ENCODE measurements at places on chromosomes 12 and 14.
A peak's percentile ranks its signal among the peaks of the same experiment; 100 is the strongest.

DNA sequence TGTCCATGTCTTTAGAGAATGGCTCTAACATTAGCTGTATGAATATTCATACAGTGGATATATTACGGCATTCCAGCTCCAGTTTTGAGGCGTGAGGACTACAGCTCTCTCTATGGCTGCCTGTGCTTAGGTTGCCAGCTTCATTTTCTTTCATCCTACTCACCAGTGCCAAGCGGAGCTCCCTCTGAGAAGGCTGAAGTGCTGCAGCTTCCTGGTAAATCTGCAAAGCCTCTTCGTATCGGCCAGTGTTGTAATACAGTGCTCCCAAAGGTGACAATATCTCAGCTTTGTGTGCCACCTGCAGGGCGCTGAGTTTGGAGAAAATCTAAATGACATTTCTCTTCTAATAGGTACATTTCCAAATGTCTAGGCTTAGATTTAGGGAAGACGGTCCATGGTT lies 19.8 kb upstream of the OVCH1 start:
- DNase-seq, result no peak

DNA sequence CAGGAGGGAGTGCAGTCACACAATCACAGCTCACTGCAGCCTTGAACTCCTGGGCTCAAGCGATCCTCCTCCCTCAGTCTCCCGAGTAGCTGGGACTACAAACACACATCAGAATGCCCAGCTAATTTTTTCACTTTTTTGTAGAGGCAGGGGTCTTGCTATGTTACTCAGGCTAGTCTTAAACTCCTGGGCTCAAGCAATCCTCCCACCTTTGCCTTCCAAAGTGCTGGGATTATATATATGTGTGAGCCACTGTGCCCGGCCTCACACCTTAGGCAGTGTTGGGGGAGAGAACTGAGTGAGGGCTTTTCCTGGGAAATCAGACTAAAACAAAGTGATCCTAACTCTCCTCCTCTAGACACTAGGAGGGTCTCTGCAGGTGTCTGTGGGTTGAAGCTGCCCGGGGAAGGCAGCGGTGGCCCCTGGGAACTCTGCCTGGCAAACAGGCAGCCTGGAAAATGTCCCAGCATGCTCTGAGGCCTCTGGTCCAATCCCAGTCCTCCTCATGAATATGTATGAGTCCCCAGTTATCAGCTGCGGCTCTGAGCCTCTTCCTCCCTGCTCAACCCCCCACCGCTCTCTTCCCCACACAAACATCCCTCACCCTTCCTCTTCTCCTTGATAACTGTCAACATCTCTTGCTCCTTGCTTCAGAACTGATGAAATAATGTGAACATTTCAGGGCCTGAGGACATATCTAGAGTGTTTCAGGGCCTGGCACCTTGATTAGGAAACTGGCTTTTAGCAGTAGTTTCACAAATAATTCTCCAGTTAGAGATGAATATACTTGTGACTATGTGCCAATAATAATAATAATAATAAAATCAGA lies 7.9 kb upstream of the NAA25 start:
- DNase-seq, result peak; percentile 39

DNA sequence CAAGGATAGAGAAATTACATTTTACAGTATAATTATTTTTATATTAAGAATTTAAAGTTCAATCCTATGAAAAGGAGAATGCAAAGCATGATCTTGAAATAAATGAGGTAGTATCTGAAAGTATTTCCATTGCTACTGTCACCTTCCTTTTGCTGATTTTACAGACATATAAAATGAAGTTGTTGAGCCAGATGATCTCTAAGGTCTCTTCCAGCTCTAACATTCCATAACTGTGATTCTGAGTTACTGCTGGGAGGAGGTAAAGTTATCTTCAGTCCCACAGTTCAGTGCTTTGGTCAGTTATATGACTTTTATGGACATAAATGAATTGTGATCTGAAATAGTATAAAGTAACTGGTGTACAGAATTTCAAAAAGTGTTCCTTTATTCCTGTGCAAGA lies 52.8 kb downstream of the SLC38A6 start:
- DNase-seq, result no peak

- no peak for DNase-seq
Measured at GRCh38 chr12:58787021-58787760, 133.1 kb downstream of the LRIG3 start.

DNA sequence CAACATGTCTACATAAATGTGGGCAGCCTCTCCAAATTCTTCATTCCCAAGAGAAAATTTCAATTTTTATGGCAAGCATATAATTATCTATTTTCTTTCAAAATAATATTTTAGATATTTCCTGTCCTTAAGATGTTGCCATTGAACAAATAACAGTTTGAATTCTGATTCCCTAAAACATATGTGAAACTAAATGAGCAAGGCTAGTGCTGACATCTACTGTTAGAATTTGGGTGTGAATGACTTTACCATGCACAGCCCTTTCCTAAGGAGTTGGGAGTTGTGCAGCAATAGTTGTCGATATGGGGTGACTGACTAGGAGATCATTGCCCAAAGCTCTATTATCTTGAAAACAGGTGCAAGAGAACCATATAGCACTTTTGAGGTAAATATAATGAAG lies 108.2 kb upstream of the SLC38A4 start:
- no peak for DNase-seq
